ENCODE measurements at places on chromosomes 11 and 22.

DNA sequence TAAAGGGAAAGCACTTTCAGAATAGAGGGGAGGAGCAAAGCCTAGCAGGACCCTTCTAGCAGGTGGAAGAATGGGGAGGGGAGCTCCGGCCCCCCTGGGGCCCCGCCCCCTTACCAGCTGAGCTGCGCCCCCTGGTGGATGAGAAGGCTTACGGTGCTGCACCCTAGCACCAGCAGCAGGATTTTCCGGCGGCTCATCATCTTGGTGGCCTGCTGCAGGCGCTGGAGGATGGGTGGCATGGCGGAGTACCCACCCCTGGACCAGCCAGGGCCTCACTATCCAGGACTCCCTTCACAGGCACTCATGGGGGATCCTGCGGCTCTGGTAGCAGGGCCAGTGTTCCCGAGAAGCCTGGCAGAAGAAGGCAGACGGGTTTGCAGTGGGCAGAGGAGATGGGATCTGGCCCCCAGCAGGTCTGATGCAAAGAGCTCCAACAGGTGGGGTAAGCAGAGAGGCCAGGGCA lies 3.8 kb downstream of the GAL3ST3 start:
- DNase-seq = peak; percentile 66

DNA sequence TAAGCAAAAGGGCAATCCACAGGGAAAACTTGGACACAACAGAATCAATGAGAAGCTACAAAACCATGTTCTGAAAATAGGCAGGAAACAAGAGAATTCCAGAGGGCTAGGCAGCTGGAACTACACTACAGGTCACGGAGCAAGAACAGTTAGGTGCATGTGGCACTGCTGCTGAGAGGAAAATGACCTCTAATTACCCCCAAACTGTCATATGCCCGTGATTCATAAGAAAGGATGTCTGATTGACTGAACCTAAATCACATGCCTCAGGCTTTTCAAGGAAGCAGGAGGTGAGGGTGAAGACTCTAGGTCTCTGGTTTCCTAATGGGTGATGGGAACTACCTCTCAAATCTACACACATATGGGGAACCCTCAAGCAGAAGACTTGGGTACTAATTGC lies 17.9 kb upstream of the RRAS2 start:
- DNase-seq = no peak

DNA sequence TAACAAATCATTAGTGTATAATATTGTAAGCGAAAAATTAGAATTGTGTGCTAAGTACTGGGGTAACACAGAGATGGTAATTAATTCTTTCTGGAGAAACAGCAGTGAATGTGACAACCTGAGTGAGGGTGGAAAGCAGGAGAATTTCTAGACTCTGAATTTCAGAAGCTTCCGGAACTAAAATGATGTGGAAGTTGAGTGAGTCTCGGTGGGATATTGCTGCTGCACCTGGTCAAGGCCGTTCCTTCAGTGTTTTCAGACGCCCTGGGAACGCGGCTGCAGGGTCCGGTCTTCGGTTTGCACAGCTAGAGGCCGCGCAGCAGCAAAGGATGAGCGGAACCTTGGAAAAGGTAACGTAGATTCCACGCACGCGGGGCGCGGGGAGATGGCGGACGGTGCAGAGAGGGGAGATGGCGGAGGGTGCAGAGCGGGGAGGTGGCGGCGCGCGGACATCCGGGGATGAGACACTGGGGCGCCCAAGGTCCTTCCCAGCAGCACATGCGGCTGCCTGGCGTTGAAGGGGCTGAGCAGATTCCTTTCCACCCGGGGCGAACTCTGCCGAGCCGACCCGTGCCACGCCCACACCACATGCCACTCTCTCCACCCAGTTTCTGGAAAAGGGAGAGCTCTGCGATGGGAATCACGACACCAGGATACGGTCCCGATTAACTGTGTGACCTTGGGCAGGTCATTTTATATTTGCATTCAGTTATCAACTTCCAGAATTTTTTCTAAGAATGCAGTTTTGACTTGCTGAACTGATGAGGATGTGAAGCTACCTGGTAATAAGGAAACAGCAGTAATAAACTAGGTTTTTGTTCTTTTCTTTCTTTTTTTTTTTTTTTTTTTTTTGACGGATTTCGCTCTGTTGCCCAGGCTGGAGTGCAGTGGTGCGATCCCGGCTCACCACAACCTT lies at the start of gene MRPL48:
Gene MRPL48 (plus strand): TSS at position 232 of the 916 bp plus-strand sequence. CDS start 98 bp downstream, at position 330.
- DNase-seq = peak; percentile 94

DNA sequence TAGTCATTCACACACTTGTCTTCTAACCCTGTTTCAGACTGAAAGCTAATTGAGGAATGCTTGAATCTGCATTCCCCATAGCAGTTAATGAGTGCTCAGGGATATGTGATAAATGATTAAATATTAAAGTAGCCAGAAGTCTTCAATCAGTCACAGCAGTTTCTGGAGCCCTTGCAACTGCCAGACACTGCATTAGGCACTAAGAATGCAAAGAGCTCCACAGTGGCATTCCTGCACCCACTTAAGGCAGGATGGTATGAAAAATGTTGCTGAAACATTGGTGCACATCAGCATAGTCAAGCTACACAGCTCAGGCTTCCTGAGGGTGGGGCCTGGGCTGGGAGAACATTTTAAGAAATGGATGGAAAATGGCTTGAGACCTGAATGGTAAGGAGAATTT lies 6.5 kb downstream of the DTX4 start:
- no peak for DNase-seq

- DNase-seq = no peak
These were observed 388.0 kb downstream of the TBC1D22A start for GRCh38 chr22:47150426-47150825.

GRCh38 chr22:23151827-23152226 lies 6.5 kb downstream of the RAB36 start:
- DNase-seq = no peak

DNA sequence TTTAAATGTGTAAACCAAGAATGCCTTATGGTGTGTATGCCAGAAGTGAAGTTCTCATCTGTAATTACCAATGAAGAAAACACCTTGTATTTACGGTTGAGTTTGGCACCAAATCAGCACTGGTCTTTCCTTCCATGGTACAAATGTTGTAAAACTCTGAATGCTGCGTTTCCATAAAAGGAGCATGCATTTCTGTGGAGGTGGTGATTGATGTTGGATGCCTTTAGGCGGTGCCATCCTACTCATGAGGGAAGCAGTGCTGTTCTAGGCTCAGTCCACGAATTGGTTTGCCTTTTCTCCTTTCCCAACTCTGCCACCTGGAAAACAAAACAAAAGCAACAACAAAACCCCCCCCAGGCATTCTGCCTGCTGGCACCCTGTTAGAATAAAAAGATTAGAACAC lies 124.4 kb downstream of the TEAD1 start:
- DNase-seq = no peak

DNA sequence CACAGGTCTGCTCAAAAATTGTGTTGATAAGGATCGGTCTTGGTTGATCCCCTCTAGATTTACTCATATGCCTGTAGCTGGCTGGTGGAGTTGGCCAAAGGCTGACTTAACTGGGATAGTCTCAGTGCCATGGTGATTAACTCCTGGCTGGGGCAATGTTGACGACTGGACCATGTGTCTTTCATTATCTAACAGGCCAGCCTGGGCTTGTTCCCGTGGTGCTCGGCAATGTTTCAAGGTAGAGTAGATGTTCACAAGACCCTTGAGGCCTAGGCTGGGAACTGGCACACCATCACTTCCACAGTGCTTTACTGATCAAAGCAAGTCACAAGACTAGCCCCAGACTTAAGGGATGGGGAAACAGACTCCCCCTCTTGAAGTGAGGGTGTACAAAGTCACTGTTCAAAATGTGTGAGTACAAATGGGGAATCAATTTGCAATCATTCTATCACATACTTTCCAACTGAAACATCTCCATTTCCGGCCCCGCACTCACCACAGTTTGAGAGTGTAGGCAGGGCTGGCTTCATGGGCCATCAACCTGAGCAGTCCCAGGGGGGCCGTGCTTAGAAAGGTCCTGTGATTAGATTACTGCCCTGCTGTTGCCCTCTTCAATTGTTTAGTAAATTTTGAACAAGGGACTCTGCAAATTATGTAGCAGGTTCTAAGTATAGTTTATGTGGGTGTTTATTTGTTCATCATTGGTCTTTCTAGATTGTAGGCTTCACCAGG lies 240.8 kb downstream of the NELL1 start:
- DNase-seq = no peak

DNA sequence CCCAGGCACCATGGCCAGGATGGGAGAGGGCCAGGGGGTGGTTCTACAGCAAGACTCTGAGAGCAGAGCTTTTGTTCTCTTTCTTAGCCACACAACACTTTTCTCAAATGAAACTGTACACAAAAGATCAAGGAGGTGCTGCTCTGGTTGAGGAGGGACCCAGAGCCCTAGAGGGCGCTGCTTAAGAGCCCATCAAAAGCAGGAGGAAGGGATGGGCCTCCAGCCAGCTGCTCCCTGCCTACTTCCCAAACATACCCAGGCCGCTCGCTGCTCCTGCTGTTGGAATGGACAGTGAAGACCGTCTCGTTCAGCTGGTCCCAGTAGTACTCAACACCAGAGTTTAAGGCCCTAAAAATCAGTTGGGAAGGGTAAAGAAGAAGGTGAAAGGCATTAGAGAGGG lies 18.4 kb upstream of the CHRM4 start:
- DNase-seq = no peak

GRCh38 chr11:61511383-61511782 lies 2.8 kb downstream of the LRRC10B start:
- no peak for DNase-seq

Measured in fibroblast of skin of right quadriceps (primary cell).